Glomerular endothelial cell (primary cell): ENCODE measurements at places on chromosomes 7 and 10.

- no peak for DNase-seq
Observed at GRCh38 chr7:2213551-2214215, 19.1 kb downstream of the MAD1L1 start.

GRCh38 chr7:47739301-47739875, 157.5 kb upstream of the TNS3 start:
- DNase-seq = no peak

DNA sequence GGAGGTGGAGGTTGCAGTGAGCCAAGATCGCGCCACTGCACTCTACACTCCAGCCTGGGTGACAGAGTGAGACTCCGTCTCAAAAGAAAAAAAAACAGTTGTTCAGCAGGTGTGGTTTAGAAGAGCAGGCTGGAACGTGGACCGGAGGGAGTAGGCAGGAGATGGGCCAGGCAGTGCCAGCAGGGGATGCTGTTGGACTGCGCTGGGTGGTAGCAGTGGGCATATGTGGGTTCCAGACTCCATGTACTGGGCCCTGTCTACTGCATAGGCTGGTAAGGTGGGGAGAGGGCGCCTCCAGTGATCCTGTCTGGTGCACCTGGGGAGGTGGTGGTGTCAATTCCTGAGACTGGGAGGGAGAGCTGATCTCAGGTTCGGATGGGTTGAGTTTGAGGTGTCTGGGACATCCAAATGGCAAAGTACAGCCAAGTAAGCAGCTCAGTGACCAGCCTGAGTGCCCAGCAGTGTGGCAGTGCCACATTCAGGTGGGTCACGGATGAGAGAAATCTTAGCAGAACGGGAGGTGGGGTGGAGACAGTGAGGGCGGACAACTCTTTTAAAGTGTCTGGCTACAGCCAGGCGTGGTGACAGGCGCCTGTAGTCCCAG, 25.9 kb downstream of the SFXN4 start:
- no peak for DNase-seq

- no peak for DNase-seq
Observed at GRCh38 chr10:99523251-99523773, 9.4 kb upstream of the NKX2-3 start.

GRCh38 chr10:23284674-23285335, 59.8 kb downstream of the C10orf67 start:
- DNase-seq = no peak

DNA sequence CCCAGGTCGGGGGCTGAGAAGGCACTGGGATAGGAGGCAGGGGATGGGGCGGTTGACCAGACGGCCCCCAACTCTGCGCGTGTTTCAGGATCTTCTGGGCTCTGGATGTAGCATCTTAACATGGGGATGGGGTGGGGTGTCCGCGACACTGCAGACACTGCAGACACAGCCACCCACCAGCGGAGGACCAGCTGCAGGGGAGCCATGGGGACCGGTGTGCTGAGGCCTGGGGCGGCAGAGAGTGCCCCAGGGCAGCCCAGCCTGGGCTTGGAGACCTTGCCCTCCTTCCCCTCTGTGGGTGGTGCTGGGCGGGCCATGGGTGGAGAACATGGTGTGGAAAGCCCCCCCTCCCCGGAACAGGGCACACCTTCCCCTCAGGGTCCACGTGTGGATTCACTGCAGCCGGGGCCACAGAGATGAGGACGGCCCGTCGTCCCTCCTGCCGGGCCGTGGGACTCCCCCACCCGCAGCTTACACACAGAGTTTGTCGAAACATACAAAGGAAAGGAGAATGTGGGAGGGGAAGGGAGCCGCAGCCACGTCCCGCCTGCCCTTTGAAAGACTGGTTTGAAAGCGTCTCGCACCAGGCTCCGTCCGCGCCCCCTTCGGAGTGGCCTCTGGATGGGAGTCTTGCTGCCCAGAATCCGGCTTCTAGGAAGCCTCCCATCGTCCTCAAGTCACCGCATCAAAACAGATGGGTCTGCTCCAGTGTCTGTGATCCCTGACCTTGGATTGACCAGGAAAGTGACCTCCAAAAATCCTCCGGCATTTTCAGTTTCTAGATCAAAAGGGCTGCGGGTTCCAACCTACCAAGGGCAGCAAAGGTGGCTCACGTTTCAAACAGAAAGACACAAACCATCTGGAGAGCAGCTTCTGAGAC, 91.5 kb upstream of the TCERG1L start:
- DNase-seq = no peak

GRCh38 chr10:86372119-86372783, 5.7 kb upstream of the GRID1 start:
- DNase-seq = no peak

DNA sequence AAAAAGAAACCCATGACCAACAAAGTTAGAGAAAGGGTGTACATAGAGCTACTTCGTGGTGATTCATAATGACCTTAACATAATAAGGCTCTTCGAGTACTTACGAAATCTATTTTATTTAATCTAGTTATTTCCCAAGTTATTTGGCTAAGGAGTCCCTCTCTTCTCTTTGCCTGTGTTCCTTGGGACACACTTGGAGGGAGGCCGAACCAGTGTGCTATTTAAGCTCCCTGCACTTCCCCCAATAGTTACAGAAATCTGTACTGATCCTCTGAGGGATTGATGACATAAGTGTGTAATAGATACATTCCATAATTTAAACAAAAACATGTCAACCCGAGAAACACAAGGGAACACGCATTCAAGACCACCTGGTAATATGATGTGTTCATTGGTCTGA, 351.1 kb downstream of the GATA3 start:
- no peak for DNase-seq
